NCI-H187 treated with DMSO at 0.1 percent for 48 hours (cell line): ENCODE measurements at places on chromosomes 3 and 15.

DNA sequence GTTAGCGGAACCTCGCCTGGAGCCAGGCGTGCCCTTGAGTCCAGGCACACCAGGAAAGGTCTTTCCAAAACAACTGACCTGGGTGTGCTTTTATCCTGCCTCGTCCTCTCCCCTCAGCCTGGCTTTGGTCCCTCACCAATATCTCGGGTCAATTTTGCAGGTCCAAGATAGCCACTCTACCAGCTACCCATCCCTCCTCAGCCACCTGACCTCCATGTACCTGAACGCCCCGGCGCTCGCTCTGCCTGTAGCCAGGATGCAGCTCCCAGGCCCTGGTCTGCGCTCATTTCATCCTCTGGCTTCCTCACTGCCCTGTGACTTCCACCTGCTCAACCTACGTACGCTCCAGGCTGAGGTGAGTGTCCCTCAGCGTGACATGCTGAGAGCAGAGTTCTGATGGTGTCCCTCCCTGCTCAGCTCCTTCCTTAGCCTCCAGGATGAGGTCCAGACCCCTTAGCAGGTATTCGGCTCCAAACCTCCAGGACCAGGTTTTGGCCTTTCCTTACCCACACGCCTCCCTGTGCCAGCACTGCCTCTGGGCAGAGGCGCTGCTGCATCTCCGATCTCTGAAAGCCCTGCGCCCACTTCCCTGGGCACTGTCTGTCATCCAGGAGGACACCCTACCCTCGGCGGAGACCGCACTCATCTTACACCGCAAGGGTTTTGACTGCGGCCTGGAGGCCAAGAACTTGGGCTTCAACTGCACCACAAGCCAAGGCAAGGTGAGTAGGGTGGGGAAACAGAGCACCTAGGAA lies 14.1 kb downstream of the HDDC3 start:
- DNase-seq, result no peak

DNA sequence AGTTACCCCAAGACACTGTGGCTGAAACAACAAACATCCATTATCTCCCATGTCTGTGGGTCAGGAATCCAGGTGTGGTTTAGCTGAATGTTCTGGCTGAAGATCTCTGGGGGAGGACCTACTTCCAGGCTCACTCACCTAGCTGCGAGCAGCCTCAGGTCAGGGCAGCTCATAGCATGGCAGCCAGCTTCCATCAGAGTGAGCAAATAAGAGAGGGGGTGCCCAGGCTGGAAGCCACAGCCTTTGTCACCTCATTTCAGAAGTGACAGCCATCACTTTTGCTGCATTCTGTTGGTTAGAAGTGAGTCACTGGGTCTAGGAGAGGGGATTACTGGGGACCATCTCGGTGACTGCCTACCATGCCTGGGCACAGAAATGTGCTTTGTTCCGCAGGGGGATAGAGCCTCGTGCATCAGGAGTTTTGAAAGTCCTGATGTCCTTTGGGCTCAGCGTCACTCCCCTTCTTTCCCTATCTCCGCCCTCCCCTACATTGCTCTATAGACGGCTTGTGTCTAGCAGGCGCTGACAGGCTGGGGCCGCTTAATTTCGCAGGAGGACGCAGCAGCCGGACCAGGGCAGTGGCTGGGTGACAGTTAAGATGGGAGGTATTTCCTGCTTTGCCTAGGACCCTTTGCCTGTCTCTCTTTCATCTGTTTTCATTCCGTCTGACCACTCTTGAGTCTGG lies 25.4 kb downstream of the TGM4 start:
- DNase-seq, result no peak

GRCh38 chr15:101621961-101622360 lies 30.2 kb downstream of the TM2D3 start:
- DNase-seq, result no peak

DNA sequence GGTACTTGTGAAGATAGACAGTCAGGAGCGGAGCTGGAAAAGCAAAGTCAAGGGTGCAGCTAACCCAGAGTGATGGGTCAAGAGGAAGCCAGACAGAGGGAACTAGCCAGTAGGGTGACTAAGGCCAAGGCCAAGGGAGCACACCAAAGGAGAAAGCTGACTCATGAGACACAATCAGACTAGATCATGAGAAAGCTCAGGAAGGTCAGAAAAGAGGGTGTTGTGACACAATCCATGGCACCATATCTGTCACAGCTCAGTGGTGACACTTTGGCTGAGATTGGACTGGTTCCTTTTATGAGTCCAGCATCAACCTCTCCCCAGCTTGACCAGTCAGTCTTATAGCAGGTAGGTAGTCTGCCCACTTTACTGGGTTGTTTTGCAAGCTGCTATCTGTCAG lies 22.2 kb downstream of the P2RY1 start:
- no peak for DNase-seq

DNA sequence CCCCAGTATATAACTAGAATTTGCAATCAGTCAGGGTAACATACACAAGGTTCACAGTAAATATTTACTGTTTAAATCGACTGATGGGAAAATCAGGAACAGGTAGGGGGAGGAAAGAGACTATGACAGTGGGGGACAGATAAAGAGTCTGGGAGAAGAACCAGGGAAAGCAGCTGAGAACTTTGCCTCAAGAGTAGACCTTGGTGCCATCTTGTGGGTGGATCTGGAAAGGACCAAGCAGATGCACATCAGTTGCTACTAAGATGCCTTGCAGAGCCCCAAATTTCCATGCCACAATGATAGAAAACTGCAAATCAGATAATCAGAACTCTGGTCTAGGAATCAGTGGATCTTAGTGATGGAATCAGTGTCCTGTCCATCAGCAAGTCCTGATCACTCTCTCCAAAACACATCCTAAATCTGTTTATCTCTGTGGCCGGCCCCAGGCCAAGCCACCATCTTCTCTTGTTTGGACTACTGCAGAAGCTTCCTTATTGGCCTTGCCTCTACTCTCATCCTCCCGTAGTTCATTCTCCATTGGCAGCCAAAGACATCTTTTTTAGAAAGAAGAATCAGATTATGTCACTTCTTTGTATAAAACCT lies 62.7 kb downstream of the PDE8A start:
- DNase-seq, result no peak

DNA sequence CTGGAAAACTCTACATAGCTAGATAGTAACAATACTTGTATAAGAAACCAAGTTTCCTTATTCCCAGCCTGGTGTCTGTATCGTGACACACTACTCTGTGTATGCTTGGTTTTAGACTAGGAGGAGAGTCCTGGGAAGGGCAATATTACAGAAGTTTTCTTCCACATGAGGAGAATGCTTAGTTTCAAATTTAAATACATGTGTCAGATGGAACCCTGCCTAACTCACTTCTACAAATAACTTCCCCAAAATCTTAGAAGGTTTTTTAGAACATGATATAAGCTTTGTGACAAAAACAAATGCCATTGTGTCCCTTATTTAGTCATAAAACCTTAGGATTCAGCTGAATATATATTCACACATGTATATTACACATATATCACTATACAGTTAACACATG lies 7.2 kb upstream of the IL20RB start:
- no peak for DNase-seq

DNA sequence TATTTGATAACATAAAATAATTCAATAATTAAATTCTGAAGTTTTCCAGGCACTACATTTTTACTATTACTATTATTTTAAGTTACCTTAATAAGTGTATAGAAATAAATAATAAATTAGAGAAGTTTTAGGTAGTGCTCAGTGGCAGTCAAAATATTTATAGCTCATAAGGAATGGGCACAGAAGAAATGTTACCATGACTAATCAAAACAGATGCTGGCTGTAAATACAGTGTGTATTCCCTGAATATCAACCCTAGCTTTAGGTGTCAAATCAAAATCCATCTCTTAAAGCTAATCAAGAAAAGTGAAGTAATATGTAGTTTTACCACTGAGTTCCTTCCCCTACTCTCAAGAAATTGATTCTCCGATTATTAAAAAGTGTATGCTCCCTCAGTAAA lies 35.5 kb downstream of the ZBTB20 start:
- DNase-seq, result no peak

- DNase-seq, result no peak
Observed at GRCh38 chr15:91281947-91282346, 181.9 kb downstream of the SV2B start.

- DNase-seq, result no peak
Observed at GRCh38 chr3:32102289-32102688, 4.1 kb upstream of the GPD1L start.

DNA sequence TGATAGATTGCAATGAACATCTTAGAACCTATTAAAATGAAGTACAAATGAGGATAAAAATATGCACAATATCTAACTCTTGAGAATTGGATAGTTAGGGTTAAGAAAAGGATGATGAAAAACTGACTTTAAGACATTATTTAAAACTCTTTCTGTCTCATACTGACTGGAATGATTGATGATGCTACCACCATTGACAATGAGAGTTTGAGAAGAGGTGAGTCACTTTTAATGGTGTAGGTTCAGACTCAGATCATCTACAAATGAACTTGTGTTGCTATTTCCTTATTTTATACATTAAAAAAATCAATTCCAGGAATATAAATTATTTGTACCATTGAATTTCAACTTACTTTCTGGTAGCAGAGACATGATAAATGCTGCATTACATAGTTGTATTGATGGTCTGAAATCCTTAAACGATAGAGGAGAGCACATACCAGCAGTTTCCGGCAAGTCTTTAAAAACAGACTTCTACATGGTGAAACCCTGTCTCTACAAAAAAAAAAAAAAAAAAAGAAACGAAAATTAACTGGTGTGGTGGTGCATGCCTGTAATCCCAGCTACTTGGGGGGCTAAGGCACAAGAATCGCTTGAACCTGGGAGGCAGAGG lies 409.0 kb downstream of the OTOL1 start:
- DNase-seq, result no peak

- DNase-seq, result no peak
Observed at GRCh38 chr15:94185547-94186236, 45.7 kb upstream of the MCTP2 start.

- DNase-seq, result no peak
Observed at GRCh38 chr3:24493746-24494617, 668 bp downstream of the THRB start.

- DNase-seq, result no peak
Observed at GRCh38 chr3:39147711-39148434, 5.5 kb downstream of the CSRNP1 start.

GRCh38 chr15:73072894-73073293 lies 20.6 kb downstream of the NEO1 start:
- DNase-seq, result no peak

DNA sequence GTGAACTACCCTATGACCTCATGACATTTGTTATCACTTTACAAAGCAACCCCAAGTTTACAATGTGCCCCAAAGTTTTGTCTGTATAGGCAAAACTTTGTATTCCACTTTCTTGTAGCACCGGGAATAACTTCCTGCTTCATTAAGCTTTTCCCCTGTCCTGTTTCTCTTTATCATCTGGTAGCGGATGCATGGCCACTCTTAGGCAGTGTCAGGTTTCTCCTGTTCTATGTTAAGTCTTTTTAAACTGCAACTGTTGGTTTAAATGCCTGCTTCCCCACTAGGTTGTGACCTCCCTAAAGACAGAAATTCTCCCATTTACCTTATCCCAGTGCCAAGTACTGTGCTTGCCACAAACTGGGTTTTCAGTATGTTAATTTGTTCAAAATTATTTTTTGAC lies 433.6 kb upstream of the DPH6 start:
- DNase-seq, result no peak

DNA sequence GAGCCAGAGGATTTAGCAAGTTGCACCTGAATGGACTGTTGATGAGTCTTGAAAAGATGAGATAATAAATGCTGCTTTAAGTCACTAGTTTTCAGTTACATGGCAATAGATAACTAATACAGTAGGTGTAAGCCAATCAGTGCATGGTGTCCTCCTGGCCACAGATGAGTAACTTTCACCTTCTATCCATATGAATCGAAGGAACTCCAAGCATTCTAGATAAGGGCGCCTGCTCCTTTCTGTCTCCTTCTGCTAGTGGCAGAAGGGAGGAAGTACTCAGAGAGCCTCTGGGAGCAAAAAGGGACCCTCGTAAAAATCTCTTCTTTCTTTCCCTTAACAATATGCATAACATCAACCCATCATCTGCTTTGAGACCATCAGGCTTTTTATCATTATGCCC lies 37.3 kb downstream of the TM6SF1 start:
- no peak for DNase-seq

DNA sequence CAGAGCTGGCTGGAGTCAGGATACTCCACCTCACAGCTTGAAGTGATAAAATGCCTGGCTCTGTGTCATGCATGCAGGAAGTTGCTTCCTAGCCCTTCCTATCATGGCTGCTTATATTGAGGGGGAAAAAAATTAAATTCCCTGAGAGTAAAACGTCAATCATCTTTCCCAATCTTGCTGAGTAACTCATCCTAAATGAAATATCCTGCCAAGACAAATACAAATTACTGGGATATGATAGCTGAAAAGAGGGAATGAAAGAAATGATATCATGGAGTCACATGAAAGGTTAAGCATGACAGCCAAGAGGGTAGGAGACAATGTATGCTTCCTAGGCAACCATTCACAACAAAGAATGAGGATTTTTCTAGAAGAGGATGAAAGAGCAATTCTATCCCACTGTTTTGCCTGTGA lies 110.6 kb downstream of the ABI3BP start:
- no peak for DNase-seq

DNA sequence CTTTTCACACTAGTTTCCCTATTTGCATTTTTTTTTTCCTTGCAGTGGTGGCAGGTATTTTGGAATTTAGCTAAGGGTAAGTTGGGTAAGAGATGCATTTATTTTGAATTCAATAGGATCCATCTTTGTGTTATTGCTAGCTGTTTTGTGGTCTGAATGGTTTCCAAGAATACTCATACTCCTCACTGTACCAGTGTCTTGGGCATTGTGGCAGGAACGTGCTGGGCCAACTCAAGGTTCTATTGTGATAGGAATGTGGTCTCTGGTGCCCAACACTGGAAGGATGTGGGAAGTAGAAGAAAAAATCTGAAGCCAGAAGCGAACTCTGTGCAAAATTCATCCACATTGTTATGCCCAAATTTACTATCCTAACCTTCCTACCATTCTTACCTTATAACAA lies 135.6 kb downstream of the RBMS3 start:
- no peak for DNase-seq

DNA sequence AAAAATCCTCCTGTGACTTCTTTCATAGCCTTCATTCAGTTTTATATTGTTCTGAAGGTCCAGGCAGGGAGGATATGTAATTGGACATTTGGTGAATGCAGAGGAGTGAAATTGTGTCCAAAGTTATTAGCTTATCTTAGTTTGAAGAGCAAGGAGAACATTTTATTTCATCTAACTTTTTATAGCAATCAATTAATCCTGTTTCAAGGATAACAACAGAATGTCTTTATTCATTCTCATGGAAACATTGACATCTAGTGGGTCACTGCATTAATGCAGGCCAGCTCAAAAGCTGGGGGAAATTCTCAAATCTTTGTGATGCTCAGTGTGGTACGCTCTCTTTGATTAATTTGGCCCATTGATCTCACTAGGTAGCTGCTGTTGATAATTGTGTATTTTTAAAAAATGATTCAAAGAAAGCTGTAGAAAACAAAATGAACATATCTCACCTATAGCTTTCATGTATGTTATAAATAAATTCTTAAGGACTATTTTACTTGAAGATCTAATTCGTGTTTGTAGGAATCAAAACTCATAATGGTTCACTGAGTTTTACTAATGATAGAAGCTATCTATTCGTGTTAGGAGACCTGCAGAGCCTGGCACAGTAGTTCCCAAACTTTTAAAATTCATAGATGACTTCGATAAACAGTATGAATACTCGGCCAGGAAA lies 150.8 kb upstream of the KCNMB2 start:
- peak; percentile 38 for DNase-seq
